Ureter (tissue), 1 donor: ENCODE measurements at places on chromosomes 16 and 17. TPM values are rescaled to one million over a fixed set of nuclear protein-coding genes. Genes with fewer than 3 reads are reported as not detected.

MYH3 gene
- total RNA-seq, result 6.2 TPM

DNA sequence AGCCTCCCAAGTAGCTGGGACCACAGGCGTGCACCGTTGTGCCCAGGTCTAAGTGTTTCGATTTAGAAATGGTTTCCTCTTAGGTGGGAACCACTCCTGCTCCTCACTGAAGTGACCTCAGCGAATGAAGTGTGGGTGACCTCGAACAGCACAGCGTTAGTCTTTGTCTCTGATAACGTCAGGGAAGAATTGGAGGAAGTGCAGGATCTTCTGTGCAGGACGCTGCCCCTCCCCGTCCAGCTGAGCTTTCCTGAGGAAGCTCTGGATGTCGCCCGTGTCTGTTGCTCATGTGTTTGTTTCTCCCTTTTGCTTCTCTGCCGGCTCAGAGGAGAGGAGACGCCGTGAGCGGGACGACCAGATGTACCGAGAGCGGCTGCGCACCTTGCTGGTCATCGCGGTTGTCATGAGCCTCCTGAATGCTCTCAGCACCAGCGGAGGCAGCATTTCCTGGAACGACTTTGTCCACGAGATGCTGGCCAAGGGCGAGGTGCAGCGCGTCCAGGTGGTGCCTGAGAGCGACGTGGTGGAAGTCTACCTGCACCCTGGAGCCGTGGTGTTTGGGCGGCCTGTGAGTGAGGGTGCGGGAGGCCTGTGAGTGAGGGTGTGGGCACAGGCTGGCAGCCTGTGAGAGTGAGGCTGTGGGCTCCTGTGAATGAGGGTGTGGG, 15.6 kb downstream of the SPG7 start:
- DNase-seq, result no peak

DNA sequence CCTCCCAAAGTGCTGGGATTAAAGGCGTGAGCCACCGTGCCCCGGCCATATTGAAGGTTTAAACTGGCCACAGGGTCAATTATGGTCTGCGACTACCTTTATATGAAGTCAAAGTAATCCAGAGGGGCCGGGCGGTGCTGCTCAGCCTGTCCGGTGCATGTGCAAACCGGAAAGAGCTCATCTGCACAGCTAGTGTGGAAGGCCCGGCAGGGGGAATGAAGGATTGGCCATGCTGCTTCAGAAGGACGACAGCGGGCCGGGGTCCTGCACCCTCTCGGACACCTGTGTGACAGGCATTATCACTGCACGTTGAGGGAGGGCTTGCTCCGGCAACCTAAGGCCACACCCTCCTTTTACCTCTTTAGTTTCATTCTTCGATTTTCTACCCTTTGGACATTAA, 23.6 kb downstream of the TMEM204 start:
- no peak for DNase-seq

DNA sequence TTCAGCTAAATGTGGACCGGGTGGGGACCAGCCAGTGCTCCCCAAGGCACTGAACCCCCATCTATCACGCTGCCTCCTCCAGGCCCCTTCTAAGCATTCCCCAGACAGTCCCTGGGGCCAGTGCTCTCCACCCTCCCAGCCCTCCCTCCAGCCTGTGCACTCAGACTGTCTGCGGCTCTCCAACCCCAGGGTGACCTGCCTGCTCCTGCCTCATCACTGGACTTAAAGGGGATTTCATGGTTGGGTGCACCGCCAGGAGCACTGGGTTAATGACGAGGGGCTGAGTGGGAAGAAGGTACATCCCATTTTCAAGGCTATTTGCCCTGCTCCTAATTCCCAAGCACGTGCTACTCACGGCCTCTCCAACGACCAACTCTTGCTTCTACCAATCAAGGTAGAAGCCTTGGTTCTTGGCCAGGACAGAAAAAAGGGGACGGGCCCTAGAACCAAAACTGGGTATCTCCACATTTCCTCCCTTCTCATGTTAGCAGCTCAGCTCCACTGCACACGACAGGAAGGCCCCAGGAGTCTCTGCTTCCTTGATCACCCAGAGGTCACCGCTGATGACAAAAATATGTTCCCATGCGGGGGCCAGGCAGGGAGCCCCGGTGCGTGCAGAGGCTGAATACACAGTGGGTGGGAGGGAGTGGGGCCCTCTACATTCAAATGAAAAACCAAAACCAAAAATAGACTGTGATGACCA, 3.5 kb upstream of the ABR start:
- DNase-seq, result no peak

ACBD4 gene
- 26.4 TPM for total RNA-seq

MYL11 gene
- 2.9 TPM for total RNA-seq

- DNase-seq, result no peak
Measured at GRCh38 chr16:69918241-69918640, 32.9 kb upstream of the CLEC18A start.

DNA sequence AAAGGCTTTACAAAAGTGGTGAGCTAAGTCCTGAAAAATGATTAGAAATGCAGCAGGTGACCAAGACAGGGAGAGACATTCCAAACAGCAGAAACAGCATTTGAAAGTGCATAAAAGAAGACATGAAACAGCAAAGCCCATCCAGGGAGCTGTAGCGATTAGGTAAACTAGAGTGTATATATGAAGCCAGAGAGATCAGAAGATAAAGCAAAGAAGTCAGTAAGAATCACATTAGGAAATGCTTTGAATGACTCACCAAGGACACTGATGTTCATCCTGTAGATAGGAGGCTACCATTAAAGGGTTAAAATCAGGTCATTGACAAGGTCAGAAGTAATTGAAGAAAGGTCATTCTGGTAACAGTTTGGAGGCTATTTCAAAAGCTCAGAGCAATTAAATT, 27.6 kb upstream of the VAT1L start:
- no peak for DNase-seq

SOX8 gene
- total RNA-seq, result 0.73 TPM

GRCh38 chr17:7173687-7174602, 5.2 kb downstream of the ASGR1 start:
- peak; percentile 70 for DNase-seq

GID4 gene
- 12.4 TPM for total RNA-seq

GRCh38 chr17:31320241-31320640, 1.2 kb downstream of the EVI2A start:
- DNase-seq, result no peak

DNA sequence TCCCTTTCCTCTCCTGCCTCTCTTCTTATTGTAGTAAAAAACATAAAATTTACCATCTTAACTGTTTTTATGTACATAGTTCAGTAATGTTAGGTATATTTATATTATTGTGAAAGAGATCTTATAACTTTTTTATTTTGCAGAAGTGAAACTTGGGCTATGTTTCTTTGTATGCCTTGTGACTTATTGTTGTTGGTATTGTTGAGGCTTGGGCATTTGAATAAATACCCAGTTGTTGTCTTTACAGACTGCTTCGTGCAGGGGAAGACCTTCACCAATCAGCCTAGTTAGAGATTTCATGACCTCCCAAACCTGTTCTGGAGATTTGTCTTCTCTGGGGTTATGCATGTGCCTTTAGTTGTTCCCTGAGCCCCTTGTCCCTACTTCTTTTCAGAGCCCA, 31.9 kb downstream of the REXO5 start:
- DNase-seq, result no peak

KSR1 gene
- 61.9 TPM for total RNA-seq

DNA sequence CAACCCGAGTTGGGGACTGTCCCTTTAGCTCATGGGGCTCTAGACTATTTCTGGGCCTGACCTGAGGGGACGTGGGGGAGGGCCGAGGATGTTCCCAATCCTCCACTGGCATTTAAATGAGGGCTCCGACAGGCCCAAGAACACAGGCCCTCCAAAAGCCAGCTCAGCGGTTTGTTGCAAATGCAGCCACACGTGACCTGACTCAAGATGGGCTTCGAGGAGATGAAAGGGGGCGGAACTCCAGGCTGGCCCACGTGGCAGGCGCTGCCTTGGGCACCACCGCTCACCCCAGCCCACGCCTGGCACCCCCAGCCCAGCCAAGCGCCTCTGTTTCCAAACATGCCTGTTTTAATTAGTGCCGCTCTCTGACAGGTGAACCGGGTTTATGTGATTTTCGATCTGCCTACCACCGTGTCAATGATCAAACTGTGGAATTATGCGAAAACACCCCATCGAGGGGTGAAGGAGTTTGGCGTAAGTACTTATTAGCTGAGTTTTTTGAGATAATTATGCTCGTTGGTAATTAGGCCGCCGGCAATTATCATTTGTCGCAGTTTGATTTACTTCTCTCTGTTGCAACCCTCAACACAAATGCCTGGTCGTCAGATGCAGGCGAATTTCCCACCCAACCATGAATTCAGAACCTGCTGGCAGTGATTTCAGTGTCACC, 226.7 kb downstream of the KATNIP start:
- no peak for DNase-seq

NPIPB2 gene
- total RNA-seq, result 32.2 TPM

SP6 gene
- 9.2 TPM for total RNA-seq

MON1B gene
- 58.7 TPM for total RNA-seq

HOXB13 gene
- not detected for total RNA-seq

- DNase-seq, result no peak
Measured at GRCh38 chr16:66845791-66846221, 1.6 kb downstream of the CA7 start.

GRCh38 chr17:49674507-49674906, 3.4 kb downstream of the SPOP start:
- no peak for DNase-seq

DNA sequence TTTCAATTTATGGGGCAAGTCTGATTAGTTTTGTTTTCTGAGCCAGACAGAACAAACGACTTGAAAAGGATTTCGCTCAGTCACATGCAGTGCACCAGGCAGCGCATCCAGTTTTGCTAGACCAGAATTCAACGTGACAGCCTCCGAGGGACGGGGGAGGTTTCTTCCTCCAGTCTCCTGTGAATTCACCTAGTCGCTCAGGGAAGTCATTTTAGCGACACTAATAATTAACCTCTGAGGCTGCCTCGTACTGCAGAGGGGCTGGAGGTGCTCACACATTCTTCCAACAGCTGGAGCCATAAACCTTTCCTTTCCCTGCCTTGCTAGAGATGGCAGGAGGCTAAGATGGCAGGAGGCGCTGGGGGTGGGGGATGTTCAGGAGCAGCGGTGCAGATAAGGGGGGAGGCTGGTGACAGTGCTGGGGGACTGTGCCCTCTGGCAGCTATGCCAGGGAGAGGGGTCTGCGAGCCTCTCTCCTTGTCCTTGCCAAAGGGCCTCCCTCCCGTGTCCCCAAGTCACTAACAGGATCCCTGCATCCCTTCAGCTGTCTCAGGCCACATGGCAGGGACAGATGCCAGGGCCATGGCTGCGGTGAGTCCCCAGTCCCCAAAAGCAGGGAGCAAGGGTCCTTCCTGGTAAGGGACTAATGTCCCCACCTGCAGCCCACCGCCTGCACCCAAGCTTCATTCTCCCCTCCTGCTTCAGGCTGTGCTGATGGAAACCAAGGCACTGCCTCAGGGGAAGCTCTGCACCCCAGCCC, 24.0 kb downstream of the MXRA7 start:
- no peak for DNase-seq

- DNase-seq, result no peak
Measured at GRCh38 chr17:34711646-34712045, 132.3 kb downstream of the TMEM132E start.

HSD17B2 gene
- total RNA-seq, result 47.8 TPM

DNA sequence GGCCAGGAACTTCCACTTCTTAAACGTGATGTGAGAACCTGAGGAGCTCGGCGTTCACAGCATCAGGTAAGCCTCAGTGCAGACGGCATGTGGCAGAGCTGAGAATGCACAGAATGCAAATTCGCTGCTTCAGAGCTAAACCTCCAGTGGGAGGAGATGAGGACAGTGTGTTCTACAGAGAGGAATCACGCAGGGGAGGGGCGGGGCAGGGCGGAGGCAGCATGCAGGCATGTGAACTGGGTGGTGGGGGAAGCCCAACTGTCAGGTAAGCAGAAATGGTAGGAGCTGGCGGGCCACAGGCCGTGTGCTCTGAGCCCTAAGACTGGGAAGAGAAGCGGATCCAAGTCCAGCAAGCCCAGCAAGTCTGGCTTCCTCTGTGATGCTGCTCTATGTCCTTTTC, 94.7 kb downstream of the ZNF778 start:
- DNase-seq, result no peak

DNA sequence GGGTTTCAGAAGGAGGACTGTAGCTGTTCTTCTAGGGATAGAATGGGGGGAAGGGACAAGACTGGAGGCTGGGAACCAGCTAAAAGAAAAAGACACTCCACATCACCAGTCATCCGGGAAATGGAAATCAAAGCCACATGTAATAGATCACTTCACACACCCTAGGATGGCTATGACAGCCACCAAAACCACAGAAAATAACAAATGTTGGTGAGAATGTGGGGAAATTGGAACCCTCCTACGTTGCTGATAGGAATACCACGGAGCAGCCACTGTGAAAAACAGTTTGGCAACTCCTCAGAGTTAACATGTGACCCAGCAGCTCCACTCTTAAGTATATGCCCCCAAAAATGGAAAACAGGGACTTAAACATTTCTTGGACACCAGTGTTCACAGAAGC, 2.3 kb downstream of the TLE7 start:
- no peak for DNase-seq

GRCh38 chr16:66418165-66418962, 8.7 kb upstream of the BEAN1 start:
- no peak for DNase-seq

DNA sequence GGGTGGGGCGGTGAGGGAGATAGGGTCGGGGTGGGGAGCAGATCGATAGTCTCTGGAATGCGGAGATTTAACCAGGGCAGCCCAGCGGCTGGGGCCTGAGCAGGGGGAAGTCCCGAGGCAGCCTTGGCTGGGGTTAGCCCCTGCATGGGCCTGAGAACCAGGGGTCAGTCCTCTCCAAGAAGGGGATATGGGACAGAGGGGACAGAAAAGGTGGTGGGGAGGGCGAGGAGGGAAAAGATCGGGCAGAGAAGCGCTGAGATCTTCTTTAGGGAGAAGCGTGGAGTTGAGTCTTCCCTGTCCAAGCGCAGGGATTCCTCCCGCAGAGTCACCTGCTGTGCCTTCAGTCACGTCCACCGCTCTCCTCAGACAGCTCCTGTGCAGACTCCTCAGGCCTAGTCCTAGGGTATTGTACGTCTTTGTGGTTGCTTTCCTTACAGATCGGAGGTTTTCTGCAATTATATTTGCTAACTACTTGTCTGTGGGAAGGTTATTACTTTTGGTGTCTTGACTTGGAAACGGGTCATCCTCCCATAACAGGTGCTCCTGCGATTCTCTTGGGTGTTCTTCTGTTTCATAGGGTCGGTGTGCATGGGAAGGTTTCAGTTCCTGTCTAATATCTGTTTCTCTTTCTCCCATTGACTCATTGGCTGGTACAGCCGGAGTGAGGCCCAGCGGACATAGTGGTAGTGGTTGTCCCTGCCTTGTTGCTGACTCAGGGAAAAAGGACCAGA, 952 bp downstream of the CD300A start:
- DNase-seq, result no peak

CCDC144A gene
- 11.0 TPM for total RNA-seq

- DNase-seq, result no peak
Measured at GRCh38 chr16:89164436-89164835, 7.1 kb upstream of the CDH15 start.

DNA sequence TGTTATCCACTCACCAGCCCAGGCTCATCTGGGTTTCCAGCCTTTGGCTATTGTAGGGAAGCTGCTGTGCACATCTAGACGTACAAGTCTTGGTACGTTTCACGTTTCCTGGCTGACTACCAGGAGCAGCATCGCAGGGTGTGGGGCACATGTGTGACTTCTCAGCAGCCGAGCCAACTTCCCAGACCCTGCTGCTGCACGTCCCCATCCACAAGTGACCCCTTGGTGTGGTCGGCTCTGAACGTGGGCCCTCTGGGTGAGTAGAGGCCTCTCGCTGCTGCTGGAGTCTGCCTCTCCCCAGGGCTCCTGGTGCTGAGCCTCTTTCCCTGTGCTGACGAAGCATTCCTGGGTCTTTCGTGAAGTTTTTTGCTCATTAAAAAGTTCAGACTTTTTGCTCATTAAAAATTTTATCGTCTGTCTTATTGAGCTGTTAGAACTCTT, 70.2 kb upstream of the ZNF750 start:
- no peak for DNase-seq
